ENCODE measurements at places on chromosomes 7 and 10.

- DNase-seq, result no peak
These were observed 123.7 kb downstream of the TACC2 start for GRCh38 chr10:122112625-122113160.

DNA sequence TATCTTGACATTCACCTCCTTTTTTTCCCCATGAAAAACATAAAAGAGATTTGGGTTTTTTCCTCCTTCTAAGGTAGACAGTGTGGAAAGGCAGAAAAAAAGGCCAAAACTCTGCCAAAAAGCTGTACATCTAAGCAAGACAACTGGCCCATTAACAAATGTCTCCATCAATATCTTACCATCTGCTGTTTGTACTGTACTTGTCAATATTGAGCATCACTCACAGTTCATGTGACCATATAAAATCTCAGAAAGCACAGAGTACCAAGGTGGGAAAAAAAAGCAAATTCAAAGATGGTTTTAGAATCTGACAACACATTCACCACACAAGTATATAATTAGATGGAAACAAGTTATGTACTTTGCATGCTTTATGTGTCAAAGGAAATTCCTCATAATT is 52.6 kb downstream of the CACNA2D1 start:
- DNase-seq, result no peak

GRCh38 chr7:157753713-157754415 is 417.1 kb downstream of the DNAJB6 start:
- DNase-seq, result no peak

- no peak for DNase-seq
These were observed 23.8 kb upstream of the WDR11 start for GRCh38 chr10:120827251-120827875.

GRCh38 chr10:218798-219197 is 83.5 kb downstream of the ZMYND11 start:
- DNase-seq, result no peak
